ENCODE measurements at places on chromosomes 6 and 20.

GRCh38 chr6:123575188-123575587, 61.6 kb downstream of the TRDN start:
- no peak for DNase-seq

DNA sequence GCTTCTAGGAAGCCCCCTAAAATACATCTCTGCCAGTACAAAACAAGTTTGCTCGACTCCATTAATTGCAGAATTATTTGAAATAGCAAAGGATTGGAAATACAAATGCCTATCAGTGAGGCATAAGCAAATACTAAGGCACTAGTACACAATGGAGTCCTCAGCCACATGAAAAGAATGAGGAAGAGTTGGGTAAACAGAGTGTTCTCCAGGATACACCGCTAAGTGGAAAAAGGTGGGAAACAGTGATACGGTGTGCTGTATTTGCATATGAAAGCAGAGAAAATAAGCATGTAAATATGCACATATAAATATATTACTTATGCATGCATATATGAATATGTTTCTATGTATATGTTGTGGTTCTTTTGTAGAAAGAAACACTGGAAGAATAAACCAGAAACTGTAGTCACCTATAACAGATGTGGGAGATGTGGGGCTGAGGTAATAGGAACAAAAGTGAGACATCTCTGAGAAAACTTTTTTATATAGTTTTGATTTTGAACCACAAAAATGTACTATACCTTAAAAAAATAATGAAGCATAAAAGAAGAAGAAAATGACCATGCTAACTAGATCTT, 143.4 kb upstream of the MYLIP start:
- DNase-seq: no peak

DNA sequence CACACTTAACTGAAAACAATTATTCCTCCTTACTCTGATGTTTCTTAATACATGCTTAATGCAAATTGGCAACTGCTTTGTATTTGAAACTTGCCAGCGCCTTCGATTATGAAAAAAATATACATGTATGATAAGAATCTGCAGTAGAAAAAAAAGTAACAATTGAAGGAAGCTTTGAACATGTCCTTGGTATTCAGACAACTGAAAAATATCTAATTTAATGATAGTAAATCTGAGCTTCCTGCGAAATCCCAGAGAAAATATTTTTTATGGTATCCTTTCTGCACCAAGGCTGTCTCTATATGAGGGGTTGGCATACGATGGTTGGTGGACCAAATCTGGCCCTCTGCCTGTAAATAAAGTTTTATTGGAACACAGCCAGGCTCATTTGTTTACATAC, 186.2 kb downstream of the HDGFL1 start:
- DNase-seq: no peak

GRCh38 chr20:30168025-30168799, 1089.3 kb upstream of the DEFB115 start:
- DNase-seq: no peak

DNA sequence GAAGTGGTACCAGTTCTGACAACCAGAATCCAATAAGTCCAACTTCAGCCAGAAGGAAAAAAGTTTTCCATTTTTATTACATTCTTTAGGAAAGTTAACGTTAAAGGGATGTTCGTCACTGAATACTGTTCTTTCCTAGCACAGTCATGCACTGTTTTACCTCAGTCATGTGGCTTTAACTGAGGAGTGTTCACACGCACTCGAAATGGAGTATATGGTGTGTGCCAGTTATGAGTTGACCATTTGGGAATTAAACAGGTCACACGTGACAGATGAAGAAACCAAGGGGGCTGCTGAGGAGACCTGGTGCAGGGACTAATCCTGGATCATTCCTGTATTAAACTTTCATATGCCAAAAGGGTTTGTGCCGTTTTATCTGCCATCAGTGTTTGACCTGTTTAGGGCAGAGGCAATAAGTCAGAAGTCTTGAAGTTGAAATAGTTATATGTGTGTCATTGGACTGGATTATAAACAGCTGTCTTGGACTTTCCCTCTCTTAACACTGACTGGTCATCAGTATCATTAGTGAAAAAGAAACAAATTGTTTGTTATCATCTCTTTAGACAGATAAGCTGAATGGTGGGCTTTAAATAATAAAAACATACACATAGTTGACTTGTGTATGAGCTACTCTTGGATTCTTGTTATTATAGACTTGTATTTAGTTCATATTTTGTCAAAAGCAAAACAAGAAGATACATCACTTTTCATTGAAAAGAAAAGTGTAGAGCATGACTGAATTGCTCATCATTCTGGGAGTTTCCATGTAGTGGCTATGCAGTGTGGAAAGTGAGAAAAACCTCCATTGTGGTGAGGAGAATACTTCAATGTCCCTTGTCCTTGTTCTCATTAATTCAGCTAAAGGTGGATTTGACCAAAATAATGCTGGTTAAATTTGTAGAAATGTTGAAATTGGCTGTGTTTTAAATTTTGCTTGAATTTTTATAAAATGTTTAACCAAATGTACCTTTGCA, 123.5 kb upstream of the SAMD5 start:
- DNase-seq: no peak

GRCh38 chr6:53465732-53466131, 79.2 kb downstream of the GCLC start:
- DNase-seq: no peak

DNA sequence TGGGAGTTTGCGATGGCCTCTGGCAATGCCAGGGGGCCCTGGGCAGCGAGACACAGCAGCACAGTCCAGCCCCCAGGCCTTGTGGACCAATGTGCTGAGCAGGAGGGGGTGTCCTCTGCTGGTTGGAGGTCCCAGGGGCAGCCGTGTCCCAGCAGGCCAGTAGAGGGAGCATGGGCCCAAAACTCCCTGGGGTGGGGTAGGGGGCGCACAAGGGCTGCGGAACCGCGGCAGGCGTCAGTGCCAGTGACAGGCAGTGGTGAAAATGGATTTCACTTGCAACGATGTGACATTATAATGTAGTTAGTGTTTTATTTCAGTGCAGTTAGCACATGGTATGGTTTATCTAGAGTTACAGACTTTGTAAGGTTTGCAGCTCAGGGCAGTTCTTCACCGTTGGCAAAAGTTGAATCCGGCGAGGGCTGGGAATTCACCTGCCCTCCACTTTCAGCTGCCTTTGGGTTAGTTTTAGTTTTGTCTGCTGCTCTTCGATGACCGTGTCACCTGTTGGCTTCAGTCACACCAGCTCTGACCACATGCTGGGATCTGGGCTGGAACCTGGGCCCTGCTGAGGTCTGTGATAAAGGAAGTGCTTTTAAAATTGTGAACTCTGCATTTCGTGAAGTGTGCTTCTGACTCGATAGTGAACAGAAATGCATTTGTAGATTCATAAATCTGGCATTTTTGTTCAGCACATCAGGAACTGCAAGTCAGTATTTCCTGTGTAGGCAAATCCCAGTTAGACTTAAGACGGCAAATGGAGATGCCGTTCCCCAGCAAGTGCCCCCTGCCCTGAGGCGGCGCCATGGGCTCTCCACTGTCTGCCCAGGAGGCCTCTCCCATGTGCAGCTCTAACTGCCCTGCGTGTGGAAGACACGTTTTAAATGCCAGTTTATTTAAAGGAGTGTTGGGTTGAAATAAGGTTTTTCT, 46.8 kb downstream of the PYGB start:
- peak; percentile 54 for DNase-seq

DNA sequence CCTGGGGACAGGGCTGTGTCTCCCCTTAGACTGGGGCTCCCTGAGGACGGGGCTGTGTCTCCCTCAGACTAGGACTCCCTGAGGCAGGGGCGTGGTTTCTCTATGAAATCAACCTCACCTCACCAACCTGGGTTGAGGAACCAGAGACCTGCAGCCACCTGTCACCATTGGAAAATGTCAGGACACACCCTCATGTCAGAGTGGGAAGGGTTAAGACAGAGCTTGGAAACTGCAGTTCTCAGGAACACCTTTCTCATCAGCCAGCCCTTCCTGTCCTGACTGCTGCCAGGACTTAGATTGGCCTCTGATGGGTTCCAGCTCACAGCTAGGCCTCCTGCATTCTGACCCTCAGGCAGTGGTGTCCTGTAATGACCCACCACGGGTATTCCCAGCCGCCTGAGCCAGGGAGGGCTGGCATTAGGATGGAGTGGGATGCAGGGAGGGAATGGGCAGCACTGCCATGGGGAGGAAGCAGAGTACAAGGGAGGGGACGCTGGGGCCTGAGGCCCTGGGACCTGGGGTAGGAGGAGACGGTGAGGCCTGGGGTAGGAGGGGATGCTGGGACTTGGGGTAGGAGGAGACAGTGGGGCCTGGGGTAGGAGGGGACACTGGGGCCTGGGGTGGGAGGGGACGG, 76.3 kb downstream of the MRPL14 start:
- DNase-seq: no peak

DNA sequence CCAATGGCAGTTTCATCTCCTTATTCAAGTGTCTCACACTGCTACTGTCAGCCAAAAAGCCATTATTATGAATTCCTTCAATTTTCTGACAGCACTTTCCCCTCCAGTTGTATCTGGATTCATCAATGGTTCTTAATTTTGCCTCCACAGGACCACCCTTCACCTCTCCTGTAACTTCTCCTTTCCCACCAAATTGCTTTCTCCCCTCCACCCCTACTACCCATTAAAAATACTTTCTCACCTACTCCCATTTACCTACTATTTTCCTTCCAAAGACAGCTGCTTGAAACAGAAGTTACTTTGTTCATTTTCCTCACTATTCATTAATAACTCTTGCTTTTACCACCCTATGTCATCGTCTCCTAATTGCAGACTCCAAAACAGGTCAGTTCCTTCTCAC, 29.8 kb downstream of the DEK start:
- DNase-seq: no peak

DNA sequence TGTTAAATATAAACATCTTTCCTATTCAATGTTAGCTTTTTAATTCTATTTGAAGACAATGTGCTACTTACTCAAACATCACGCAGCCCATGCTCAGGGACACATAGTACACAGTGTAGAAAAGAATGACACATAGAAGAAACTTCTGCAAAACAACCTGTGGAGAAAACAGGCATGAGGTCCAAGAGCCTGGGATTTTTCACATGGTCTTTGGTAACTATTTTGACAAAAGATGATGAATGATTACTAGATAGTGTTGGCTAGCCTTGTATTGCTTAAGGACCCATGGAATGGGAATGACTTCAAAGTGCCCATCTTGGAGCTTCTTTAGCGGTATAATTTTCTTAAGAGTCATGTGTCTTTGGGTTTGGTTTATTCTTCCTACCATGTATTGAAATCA, 15.4 kb downstream of the TMEM244 start:
- no peak for DNase-seq

- no peak for DNase-seq
These were observed 401 bp upstream of the B3GALT4 start for GRCh38 chr6:33276581-33276863.

- no peak for DNase-seq
These were observed 68.1 kb upstream of the TOX2 start for GRCh38 chr20:43846516-43846905.

DNA sequence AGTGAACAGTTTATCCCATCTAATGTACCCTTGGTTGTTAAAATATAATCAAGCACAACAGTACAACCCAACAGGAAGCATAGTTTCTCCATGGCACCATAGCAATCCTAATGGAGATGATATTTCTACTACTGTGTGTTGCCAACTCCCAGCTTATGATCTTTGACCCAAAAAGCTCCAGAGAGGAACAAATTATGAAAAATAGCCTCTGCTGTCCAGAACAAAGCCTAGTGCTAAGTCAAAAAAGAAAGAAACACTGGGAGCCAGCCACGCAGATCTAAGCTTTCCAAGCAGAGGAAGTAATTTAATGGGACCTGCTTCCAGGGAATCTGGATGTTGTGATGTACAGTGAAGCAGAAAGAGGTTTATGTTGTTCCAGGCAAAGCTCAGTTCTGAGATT, 52.2 kb upstream of the TASP1 start:
- DNase-seq: no peak

- DNase-seq: no peak
These were observed 26.8 kb upstream of the DLGAP4 start for GRCh38 chr20:36279362-36279761.

DNA sequence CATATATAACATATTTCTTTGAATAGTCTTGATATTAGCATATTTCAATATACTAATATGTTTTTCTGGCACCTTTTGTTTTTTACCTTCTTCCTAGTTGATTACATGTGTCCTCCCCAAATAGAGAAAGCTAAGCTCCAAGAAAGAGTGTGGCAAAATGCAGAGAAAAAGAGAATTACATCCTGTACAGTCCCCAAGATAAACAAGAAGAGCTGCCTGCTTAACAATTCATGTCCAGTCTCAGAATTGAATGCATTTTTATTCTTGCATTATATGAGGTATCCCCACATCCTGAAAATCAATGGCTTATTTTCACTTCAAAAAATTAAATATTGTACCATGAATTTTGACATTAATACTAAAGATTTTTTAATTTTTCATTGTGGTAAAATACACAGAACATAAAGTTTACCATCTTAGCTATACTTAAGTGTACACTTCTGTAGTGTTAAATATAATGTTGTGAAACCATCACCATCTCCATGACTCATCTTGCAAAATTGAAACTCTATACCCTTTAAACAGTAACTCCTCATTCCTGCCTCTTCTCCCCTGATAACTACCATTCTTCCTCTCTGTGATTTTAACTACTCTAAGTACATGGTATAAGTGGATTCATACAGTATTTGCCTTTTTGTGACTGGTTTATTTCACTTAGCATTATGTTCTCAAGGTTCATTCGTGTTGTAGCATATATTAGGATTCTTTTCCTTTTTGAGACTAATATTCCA, 490.3 kb downstream of the COL12A1 start:
- no peak for DNase-seq

DNA sequence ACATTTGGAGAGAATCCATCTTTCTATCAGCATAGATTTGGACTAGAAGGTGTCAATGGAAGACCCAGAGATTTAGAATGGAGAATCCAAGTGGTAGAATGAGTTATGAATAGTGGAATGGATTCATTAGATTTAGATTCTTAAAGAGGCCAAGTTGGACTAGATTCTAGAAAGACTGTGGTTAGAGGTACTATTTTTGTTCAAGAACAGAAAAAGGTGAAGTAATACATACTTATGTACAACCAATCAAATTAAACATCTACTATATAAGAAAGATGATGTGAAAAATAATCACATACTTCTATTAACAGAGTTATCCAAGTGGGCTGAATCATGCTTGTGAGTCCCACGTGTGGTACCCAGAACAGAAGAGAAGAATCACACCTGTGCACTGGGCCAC, 33.8 kb upstream of the ADTRP start:
- DNase-seq: no peak

GRCh38 chr6:159169193-159169555, at the start of gene FNDC1:
FNDC1 (plus strand) TSS chr6:159169400; CDS start chr6:159169597, 197 bp downstream.
- DNase-seq: peak; percentile 74
